Left ventricle myocardium superior (tissue), 1 donor: ENCODE measurements at places on chromosomes 5 and 9. TPM values are rescaled to one million over a fixed set of nuclear protein-coding genes. Genes with fewer than 3 reads are reported as not detected.
A peak's percentile ranks its signal among the peaks of the same experiment; 100 is the strongest.

DNA sequence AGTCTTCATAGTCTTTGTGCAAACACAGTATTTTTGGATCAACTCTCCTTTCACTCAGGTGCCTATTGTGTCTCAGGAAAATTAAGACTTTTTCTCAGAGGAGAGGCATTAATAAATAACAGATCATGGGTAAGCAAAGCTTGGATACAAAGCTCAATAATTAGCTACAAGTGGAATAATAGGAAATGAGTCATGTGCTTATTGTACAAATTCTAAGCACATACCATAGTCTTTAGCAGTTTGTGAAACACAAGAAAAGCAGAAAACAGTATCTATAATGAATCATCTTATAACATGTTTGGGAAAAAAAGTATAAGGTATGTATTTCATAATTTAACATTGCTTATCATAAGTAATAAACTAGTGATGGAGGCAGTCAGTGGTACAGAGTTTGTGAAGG is 477.0 kb downstream of the CDH10 start:
- DNase-seq: no peak

DNA sequence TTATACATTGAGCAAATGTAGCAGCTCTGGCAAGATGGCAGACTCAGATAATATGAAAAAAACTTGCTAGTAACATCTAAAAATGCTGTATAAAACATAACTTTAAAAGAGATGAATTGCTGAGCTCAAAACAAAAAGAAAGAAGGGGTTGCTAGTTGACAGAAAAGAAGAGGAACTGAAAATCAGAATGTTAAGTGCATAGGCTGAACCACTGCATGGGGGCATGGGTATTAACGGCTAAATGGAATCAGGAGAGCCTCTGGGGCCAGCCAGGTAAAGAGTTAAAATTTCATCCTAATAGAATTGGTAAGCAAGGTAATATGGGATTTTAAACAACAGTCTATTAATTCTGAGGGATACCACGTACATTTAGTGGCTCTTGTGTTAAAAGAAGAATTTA is 146.8 kb downstream of the SMC2 start:
- DNase-seq: no peak

GRCh38 chr5:17216974-17217492 is 398 bp upstream of the BASP1 start:
- no peak for DNase-seq

- DNase-seq: peak; percentile 88
These were observed 10.2 kb downstream of the HAND1 start for GRCh38 chr5:154467655-154468354.

Gene CEP72
- 1.6 TPM for total RNA-seq

Gene ANKRD31
- total RNA-seq: not detected

DNA sequence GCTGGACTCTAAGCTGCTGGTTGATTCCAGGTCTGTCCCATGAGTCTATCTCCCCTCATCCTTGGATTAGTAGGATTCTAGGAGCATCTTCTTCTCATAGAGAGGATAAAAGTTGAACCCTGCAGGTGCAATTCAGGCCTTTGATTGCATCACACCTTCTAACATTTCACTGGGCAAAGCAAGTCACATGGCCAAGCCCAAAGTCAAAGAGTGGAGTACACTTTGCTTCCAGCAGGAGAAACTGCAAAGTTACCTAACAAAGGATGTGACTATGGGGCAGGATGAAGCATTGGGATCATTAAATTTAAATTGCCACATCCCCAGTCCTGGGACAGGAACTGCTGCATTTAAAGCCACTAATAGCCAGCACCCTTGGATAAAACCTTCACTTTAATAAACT is 51.0 kb upstream of the EGFLAM start:
- no peak for DNase-seq

Gene ENTREP1
- total RNA-seq: 21.3 TPM

Gene SLC46A2
- not detected for total RNA-seq
